CD4-positive, alpha-beta T cell treated with Interleukin-4 for 1 hour (primary cell): ENCODE measurements at places on chromosomes 2 and 18.

GRCh38 chr2:162433491-162433890 lies 89.6 kb downstream of the GCA start:
- DNase-seq = no peak

GRCh38 chr18:7924616-7925015 lies 357.5 kb downstream of the PTPRM start:
- DNase-seq = no peak

DNA sequence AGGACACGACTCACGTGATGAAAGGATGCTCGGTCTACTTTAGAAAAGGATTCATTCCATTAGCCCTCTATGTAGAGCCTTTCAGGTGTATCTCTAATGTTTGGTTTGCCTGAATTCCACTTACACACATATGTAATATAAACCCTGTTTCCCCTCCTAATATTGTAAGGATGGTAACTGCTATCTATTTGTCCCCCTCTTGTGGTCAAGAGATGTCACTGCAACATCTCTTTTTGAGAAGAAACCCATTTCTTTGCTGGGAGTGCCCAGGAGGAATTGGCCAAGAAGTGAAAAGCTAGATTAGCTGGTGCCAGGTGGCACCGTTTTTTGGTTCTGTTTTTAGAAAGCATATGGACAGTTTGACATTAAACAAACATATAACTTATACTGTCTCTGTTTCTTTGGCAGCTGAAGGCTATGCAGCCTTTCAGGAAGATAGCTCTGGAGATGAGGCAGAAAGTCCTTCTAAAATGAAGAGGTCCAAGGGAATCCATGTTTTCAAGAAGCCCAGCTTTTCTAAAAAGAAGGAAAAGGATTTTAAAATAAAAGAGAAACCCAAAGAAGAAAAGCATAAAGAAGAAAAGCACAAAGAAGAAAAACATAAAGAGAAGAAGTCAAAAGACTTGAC lies 41.2 kb downstream of the RALBP1 start:
- no peak for DNase-seq

GRCh38 chr2:191688934-191689695 lies 11.2 kb downstream of the NABP1 start:
- DNase-seq = no peak

GRCh38 chr18:39839782-39840181 lies 2115.3 kb upstream of the PIK3C3 start:
- DNase-seq = no peak

DNA sequence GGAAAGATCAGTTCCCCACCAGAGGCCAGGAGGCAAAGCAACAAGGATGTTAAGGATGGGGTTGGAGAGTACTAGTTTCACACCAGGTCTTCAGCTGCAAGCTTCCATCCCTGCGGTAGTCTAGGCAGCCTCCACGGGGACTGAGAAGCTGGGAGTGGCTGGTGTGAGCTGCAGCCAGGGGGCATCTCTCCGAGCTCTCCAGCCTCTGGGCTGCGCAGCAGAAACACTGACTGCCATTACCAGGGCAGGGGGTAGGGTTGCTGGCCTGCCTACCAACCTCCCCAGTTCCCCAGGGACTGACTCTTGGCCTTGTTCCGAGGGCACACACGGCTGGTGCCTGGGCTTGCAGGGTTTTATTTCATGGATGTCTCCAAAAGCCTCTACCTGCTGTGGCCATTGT lies 15.9 kb downstream of the GATA6 start:
- DNase-seq = no peak

DNA sequence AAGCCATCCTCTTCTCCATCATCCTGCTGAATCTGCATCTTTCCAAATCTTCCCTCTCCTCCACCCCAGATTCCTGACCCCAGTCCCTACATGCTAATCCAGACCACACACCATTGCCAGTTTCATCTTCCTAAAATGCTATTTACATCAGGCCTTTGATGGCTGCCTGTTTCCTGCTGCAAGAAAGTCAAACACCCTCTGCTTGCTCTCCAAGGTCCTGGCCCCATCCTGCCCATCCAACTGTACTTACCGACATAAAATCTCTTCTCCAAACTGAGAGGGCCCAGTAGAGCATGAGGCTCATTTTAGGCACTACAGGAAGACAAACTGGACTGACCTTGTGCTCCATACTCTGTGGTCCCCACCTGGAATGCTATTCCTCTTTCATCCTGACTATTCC lies 19.0 kb downstream of the ALK start:
- DNase-seq = no peak
